ENCODE measurements at places on chromosomes 3 and 15. TPM values are rescaled to one million over a fixed set of nuclear protein-coding genes. Genes with fewer than 3 reads are reported as not detected.

DNA sequence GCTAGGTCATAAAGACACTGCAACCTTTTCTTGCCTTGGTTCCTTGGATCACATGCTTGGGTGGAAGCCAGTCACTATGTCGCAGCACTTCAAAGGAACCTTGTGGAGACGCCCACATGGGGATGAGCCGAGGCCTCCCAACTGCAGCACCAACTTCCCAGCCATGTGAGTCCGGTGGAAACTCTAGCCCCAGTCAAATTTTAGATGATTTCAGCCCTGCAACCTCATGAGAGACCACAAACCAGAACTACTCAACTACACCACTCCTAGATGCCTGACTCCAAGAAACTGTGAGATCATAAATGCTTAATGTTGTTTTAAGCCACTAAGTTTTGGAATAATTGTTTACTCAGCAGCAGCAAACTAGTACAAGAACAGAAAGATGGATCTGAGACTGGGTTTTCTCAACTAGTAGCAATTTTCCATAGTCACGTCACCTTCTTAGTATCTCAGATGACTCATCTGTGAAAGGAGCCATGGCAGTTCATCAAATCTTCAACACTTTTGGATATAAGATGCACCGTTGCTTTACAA lies 86.5 kb downstream of the MB21D2 start:
- no peak overlapping the region for H3K27ac ChIP-seq
- no peak overlapping the region for H3K4me3 ChIP-seq
- no peaks in the 10 kb centered on the region for H3K27me3 ChIP-seq
- no peaks in the 10 kb centered on the region for H3K36me3 ChIP-seq

DNA sequence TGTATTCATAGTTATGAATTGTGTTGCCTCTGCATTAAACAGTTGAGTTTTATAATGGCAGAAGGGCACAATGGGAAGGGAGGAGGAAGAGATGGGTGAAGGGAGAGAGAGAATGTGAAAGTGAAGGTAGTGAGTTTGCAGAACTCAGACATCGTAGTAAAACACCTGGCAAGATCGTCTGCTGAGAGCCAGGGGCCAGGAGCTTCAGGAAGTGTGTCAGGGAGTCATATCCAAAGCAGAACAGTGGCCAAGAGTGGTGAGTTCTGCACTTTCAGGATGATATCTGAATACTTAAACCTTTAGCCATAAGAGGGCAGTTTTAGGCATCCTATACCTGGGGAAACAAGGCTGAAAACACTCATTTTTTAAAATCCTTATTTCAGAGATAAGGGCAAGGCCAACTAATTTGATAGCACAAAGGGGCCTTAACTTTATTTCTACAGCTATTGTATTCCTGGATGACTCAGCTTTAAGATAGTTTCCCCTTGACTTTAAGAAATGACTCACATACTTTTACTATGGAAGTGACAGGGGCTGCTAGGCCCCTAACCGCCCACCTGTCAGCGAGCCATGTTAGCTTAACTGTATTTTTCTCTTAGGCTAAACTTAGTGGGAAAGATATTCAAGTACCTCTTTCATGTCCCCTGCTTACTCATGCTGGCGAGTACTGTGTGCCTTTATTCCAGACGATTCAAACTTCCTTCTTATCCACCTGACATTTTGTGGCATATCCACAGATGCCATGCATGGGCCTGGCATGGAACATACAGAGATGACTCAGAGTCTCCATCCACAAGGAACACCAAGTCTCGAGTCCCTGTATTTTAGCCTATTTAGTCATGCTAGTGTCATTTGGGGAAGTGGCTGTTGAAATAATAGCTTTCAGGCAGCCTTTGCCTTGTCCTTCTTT lies 53.9 kb downstream of the RLBP1 start:
- peaks cover 45% of the 10 kb centered on the region for H3K4me1 ChIP-seq
- peaks cover 7% of the 10 kb centered on the region for H3K36me3 ChIP-seq
- no peak for DNase-seq
- peak overlapping the region; percentile 73 for H3K27ac ChIP-seq
- no peaks in the 10 kb centered on the region for H3K27me3 ChIP-seq

The LAMB2 gene
- polyA plus RNA-seq = 376 TPM

The STARD5 gene
- polyA plus RNA-seq = 7.7 TPM

The ADAMTS17 gene
- 0.51 TPM for polyA plus RNA-seq
